ELR (cell line): ENCODE measurements at places on chromosomes 3 and 15.

DNA sequence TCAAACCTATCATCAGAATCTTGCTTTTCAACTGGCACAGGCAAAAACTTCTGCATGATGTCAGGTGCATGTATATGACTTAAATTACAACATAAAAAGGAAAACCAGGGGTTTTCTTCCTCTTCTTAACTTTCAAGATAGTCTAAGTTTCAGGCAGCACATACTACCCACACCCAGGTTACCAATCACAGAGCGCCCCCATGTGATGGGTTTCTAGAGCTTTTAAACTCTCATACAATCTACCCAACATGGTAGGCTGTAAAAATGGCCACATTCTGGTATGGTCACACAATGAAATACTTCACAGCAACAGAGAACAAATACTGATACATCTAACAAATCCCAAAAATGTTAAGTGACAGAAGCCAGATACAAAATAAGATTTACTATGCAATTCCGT, 7.4 kb downstream of the MESD start:
- DNase-seq = no peak

GRCh38 chr3:195921334-195921791, 13.0 kb upstream of the TNK2 start:
- no peak for DNase-seq

GRCh38 chr15:31156808-31157207, 55.3 kb upstream of the TRPM1 start:
- no peak for DNase-seq

- no peak for DNase-seq
Measured at GRCh38 chr3:25678581-25678980, 13.9 kb upstream of the TOP2B start.

- no peak for DNase-seq
Measured at GRCh38 chr15:75022783-75023180, 608 bp upstream of the PPCDC start.

DNA sequence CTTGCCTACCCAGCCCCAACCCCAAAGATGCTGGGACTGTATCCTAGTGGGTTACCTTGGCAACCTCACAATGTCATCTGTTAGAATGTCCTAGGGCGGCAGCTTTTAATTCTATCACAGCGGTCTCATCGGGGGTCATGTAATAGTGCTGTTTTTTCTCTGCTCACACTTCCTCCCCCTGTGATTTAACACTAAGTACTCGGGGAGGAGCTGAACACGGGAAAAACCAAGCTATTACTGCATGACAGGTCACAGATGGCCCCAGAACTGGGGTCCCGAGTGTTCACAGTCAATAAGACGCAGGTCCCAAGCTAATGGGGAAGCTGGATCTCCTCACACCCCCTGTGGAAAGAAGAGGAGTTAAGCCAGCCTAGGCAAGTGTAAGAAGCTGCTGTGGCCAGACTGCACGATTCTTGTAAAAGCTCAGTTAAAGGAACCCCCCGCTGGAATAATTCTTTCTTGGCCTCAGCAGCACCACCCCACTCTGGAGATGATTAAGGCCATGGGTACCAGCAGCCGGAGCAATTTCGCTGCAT, 2.5 kb upstream of the RFTN1 start:
- DNase-seq = no peak

- no peak for DNase-seq
Measured at GRCh38 chr15:69815793-69816192, 281.9 kb downstream of the TLE3 start.

DNA sequence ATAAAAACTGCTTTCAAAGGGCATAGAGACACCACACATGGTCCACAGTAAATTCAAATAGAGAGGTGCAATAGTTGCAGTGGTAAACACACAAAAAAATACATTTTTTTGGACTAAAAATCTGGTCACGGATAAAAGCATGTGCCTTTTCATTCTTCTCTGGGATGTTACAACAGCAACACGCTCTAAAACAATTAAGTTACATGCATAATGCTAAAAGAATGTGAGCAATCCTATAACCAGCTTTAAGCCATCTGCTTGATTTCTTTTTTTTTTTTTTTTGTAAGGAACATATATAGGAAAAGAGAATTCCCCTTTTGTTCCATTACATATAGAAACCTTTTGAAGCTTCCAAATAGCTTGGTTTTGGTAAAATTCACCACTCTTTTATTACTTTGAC, 20.0 kb downstream of the WNT5A start:
- DNase-seq = peak; percentile 74

GRCh38 chr3:126488886-126489569, 13.3 kb upstream of the ZXDC start:
- no peak for DNase-seq

DNA sequence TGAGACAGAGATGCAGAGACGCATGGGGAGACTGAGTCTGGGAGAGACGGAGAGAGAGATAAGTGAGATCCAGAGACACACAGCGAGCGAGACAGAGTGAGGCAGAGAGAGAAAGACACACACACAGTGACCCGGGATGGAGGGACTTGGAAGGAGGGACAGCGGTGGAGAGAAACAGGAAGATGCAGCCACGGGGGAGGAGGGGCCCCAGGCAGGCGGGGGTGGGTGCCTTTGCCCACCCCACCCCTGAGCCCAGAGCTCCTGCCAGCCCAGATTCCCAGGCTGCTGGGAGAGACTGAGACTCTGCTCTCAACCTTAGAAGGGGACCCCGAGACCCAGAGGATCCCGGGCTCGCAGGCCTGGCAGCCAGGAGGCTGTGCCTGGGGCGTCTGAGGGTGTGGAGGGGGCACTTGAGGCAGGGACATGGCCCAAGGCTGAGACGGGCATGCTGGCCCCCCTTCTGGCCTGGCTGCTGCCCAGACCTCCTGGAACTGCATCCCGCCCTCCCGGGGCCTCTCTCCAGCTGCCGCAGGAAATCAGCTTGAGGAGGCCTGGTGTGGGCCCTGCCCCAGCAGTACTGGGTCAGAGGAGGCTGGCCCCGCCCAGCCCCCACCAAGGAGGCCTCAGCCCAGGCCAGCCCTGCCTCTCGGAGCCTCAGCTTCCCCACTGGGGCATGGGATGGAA, 18.1 kb downstream of the H1-8 start:
- DNase-seq = peak; percentile 78

- no peak for DNase-seq
Measured at GRCh38 chr3:153722157-153722556, 399.0 kb upstream of the ARHGEF26 start.

DNA sequence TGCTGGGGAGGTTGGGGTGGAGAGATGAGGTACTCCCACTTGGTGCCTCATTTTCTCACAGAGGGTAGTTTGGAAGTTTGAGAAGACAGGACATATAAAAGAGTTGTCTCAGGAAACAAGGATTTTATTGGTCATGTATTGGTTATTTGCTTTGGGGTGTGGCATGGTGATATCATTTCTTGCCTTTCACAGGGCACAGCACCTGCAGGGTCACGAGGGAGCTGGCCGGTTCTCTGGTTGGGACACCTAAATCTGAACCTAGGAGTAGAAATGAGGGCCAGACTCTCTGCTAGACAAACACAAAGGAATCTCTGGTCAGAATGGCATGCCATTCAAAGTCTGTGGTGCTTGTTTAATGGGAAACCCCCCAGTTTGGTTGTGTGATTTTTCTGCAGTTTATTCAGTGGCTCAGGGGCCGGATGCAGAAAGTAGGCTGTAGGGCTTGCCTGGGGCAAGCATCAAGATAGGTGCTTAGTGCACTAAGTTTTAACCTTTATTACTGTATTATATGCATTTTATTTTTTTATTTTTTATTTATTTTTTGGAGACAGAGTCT, 237.7 kb upstream of the EIF1B start:
- DNase-seq = no peak

- peak; percentile 66 for DNase-seq
Measured at GRCh38 chr3:4722103-4722502, 229.0 kb downstream of the ITPR1 start.

DNA sequence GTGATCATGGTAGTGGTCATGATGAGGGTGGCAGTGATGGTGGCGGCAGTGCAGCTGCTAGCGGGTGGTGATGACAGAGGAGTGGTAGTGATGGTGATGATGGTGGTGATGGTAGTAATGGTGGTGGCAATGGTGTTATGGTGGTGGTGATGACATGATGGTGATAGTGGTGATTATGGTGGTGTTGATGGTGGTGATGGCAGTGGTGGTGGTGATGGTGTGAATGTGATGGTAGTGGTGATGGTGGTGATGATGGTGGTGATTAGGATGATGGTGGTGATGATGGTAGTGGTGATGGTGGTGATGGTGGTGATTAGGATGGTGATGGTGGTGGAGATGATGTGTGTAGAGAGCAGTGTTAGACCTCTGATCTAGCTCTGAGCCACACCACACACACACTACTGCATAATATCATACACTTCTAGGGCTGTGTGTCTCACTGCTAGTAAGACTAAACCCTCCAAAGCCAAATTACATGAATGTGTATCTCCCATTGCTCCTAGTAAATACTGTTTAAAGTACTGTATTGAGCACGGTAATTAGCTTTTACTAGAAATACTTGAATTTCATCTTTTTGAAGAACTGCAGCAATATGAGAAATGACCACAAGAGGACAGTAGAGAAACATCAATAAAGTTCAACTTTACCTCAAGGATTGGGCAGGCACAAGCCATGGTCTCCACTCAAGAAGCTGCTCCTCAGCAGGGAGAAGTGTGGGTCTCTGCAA, 28.8 kb downstream of the TMED3 start:
- DNase-seq = peak; percentile 58

DNA sequence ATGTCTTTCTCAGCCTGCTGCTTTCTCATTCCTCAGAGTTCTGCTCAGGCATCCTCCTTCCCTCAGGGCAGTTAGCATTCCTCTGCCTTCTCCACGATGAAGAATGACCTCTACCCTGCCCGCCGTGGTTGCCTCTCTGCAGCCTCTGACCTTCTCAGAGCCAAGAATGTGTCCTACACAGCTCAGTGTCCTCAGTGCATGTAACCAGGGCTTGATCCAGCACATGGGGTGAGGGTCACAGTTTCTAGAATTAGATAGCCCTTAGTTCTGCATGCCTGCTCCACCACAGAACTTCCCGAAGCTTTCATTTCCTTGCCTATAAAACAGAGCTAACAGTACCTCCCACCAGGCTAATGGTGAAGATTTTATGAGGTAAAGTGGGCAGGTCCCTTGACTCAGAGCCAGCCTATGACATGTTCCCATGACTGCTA, 182.1 kb downstream of the CLSTN2 start:
- no peak for DNase-seq

DNA sequence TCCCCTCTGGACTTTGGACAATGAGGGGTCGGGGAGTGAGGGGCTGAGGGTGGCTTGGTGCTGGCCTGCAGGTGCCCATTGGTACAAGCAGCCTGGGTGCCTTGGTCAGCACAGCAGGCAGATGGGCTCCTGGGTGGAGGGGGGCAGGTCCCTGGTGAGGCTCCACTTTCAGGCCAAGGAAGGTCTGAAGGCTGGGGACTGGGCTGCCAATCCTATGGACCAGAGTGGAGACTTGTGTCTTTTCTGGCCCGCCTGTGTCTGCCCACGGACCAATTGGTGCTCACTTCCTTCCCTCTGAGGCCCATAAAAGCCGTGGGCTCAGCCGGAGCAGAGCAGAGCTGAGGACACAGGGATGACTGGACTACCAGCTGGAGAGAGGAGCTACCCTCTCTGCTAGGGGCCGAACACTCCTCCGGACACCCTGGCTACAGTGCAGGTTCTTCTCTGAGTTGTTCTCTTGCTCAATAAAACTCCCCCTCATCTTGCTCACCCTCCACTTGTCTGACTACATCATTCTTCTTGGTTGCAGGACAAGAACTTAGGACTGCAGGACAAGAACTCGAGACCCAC, 31.9 kb upstream of the IREB2 start:
- DNase-seq = no peak

- DNase-seq = no peak
Measured at GRCh38 chr15:92914768-92915221, 14.7 kb downstream of the CHD2 start.

DNA sequence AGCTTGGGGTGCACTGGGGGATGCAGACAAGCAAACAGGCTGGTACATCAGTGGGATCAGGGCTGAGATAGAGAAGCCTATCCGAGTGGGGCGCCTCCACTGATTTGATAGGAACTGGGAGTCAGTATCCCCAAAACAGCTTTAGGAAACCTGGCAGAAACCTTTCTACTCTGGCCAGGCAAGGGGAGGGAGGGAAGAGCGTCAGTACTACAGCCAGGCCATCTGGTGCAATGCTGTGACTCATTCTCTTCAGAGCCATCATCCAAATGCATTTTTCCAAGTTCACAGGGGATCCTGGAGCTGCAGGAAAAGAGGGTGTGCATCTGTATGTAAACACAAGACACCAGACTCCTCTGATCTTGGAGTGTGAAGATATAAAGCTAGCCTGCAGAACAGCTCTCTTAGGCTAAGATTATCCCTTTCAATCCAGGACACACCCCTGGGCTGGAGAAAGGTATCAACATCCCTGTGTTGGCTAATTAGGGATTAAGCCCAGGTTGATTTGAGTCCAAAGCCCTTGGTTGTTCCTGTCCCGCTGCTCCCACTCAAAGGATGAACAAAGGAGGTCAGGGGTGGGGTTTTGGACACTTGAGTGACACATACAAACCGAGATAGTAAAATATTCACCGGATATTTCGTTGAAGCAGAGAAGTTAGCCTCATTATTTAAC, 9.3 kb downstream of the GALNT15 start:
- peak; percentile 82 for DNase-seq

DNA sequence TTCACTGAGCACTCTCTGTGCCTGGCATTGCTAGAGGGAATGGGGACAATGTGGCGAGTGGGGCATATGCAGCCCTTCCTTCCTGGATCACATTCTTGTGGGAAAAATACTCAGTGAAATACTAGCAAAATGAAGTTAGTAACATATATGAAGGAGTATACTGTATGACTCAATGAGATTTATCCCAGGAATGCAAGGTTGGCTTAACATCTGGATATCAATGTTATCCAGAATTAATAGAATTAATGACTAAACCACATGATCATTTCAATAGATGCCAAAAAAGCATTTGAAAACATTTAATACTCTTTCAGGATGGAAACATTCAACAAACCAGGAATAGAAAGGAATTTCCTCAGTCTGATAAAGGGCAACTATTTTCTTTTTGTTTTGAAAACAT, 27.5 kb downstream of the AMOTL2 start:
- DNase-seq = no peak

DNA sequence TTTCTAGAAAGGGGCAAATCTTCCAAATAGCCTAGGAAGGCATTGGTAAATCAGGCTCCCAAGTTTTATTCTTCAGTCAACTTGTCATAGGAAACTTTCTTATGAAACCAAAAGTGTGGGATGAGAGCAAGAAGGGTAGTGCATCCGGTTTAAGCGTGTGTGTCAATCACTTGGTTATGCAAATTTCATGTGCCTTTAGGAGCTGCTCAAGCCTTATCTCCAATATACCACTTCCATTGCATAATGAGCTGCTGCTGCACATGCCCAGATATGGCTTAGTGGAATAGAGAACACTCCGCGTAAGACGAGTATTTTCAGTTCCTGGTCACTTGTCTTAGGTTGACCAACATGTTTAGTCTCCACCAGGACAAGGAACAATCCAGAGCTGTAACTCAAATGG, 242.1 kb downstream of the CBLB start:
- DNase-seq = no peak
